NCI-H1694 (cell line): ENCODE measurements at places on chromosomes 6 and 20.

DNA sequence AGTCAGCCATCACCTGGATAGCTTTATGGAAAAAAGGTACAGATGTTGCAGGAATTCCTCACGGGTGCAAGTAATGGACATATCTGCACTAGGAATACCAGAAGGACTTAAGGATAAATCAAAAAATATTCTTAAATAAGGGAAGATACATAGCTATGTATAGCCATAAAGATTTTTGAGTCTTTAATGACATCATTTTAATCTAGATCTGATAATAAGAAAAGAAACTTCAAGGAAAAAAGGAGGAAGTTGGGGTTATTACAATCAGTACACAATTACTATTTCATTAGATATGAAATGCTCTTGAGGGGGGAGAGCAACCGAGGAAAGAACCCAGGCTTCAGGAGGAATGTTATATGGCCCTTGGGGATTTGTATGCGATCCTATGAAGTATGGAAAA, 110.2 kb downstream of the FOXC1 start:
- DNase-seq, result no peak

DNA sequence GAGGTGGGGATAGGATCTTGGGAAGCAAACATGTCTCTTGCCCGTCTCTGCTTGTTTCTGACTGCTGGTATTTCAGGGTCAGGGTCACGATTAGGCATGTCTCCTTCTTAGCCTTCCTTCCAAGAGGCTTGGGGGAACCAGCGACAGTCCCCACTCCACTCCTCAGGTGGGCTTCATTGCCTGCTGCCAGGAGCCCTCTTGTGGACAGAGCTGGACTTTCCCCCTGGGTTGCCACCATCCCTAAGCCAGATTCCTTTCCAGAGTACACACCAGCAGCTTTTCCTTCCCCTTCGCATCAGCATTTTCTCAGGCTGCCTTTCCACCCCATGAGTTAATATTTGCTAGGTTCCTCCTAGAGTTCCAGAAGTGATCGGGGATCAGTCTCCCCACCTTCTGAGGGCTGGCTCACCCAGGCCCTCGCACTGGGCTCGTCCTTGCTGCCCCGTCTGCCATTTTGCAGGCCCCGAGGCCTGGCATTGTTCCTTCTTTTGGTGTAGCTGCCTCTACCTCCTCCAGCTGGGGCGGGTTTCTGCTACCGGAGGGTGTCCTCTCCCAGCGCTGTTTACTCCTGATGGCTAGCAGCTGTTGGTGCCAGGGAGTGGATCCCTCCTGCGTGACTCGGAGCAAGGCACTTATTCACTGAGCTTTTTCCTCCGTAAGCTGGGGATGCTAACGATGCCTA, 8.8 kb upstream of the C20orf144 start:
- peak; percentile 57 for DNase-seq

GRCh38 chr6:143578054-143578453, 66.5 kb upstream of the FUCA2 start:
- DNase-seq, result no peak

DNA sequence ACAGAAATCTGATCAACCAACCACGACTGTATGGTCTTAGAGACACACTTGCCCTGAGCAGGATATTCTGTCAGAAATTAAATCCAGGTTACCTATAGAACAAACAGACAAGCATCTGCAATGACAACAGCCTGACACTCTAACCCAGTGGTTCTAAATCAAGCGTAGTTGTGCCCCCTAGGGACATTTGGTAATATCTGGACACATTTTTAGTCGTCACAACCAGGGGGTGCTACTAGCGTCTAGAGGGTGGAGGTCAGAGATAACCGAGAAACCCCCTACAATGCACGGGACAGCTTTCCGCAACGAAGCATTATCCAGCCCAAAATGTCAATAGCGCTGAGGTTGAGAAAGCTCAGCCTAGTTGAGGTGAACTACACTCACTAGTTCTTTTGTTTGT, 32.3 kb downstream of the ID4 start:
- no peak for DNase-seq

DNA sequence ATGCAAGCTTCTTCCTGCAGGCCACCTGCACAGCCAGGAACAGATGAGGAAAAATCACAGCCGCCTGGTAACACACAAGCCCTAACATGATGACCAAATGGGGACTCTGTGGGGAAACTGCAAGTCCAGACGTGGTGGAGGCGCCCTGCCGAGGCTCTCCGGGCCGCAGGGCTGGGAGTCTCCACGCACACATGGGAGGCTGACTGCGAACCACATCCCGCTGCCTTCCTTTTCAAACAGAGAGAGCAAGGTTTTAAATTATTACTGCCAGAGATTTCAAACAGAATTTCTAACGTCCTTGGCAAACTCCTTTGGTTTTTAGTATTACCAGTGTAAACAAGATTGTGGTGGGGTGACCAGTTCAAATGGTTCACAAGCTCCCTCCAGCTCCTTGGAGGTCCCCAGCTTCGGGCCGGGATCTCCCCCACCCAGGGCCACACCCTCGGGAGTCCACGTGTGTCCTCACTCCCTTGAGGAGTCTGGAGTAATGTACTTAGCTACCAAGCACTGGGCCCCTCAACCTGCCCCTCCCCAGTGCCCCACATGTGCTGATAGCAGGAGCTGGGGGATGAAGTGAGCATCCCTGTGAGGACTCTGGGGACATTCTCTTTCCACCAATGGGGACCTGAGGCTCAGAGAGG, 252.7 kb downstream of the TAF4 start:
- DNase-seq, result no peak

- no peak for DNase-seq
Measured at GRCh38 chr20:17806739-17807441, 107.1 kb downstream of the BANF2 start.

GRCh38 chr6:128731249-128732165, 151.4 kb upstream of the LAMA2 start:
- peak; percentile 38 for DNase-seq

- peak; percentile 57 for DNase-seq
Measured at GRCh38 chr6:41846666-41847237, 48.4 kb downstream of the USP49 start.

DNA sequence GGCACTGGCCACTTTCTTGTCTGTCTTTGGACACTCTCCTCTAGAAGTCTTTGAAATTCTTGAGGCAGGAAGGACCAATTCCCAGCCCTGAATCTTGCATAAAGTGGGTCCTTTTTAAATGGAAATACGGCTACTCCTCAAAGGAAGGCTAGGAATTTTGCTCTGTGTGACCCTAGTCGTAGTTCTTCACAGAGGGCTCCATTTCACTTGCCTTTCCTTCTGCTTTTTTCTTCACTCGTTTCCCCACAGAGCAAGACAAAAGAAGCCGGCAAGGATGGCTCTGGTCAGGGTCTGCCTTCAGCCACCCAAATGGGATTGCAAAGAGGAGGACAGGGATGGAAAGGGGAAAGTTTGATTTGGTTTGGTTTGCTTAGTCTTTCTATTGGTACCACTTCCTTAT, 25.8 kb downstream of the HLA-E start:
- no peak for DNase-seq

DNA sequence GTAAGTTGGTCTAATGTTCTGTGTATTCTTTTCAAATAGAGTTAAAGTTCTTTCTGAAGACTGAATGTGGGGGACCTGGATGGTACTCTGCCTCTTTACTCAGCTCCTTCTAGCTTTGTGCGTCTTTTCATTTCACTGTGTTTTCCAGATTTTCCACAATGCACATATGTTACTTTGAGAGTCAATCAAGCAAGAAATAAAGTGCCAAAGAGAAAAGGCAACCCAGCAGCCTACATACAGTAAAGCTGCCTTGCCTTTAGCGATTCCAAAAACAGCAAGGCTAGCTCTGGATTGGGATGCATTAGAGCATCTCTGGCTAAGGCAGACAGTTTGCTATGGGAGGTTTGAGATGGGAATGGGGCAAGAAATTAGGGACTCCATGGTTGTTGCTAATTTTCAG, 5.3 kb downstream of the C6orf163 start:
- DNase-seq, result no peak

GRCh38 chr6:149234051-149234962, 83.2 kb upstream of the TAB2 start:
- no peak for DNase-seq

- DNase-seq, result no peak
Measured at GRCh38 chr6:154218301-154218700, 138.3 kb downstream of the IPCEF1 start.

DNA sequence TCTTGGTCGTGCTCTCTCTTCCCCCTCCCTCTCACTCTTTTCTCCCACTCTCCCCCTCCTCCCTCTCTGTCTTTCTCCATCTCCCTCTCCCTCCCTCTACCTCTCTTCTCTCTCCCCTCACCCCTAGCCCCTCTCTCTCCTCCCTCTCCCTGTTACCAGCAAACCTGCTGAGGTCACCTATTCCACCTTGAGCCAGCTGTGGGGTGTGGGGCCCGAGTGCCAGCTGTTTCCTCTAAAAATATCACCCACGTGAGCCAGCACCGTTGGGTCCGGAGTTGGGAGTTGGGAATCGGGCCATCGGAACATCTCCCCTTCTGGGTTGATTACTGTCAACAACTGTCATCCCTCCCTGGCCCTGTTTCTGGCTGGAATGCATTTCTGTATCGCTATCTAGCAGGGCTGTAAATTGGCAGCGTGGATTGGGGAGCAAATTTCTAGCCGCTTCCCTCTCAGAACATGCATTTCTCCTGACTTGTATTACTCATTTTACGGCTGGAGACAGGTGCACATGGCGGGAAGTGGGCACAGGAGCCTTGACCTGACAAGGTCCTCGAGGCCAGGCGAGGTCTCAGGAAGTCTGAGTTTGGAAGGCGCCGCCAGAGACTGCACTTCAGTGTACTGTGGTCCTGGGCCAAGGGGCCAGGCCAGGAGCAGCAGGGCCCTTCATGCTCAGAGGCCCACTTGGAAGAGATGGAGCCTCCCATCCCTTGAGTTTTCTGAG, 165.3 kb downstream of the CDH4 start:
- no peak for DNase-seq

DNA sequence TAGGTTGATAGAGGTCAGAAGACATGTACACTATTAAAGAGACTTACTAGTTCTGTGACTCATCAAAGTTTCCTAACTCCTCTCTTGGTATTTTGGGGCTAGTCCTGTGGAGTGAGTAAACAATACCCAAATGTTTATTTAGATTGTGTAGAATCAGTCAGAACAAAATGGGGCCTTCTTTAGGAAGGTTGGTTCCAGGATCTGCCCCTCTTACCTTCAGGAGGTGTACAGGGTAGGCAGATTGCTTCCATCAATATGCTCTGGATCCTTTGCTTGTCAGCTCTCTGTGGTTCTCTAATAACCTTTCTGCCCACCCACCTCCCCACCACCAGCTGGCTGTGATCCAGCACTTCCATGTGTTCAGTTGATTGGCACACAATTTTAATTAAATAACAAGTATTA, 107.0 kb downstream of the POPDC3 start:
- DNase-seq, result no peak

DNA sequence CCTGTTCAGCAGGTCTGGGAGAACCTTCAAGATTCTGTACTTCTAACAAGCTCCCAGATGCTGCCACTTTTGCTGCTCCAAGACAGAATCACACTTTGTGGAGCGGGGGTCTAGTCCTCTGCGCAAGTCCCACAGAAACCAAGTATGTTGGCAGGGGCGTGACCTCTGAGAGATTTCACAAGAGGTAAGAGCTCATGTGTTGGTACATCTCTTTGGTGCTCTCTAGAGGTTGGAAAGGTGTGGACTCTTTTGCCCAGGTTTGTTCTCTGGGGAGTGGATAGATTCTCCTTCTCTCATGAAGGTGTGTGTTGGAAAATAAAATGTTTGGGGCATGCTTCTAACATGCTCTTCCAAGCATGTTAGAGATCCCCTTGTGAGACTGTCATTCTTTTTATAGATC, 340.9 kb upstream of the IRAK1BP1 start:
- no peak for DNase-seq

- no peak for DNase-seq
Measured at GRCh38 chr6:40536442-40536841, 50.7 kb downstream of the LRFN2 start.

DNA sequence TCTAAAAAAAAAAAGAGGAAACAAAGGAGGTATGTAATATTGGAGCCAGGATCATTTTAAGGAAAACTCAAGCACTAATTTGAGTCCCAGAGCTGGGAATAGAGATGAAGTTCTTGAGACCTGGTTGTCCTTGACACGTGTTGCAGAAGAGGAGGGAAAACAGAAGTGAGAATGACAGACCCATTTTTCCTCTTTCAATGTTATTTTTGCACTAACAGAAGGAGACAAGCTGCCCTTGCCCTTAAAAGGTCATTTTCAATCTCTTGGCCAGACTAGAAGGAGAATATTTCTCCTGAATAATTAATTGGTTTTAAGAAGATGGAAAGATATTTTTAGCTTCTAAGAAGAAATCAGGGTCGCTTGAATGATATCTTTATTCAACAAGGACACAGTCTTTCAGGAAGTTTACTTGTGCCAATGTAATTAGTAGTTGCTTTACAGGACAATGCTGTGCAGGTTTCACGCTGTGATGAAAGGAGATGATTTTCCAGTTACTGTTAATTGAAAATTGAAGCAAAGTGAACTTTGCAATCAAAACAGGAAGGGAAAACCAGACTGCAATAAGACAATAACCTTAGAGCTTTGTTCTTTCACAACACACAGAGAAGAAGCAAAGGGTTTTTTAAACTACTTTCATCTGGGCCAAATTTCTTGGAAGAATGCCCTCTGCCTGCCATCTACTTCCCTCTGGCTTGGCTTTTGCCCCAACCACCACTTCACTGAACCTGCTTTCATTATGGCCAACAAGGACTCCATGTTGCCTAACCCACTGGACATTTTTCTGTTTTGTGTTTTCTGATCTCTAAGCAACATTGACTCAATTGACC, 107.8 kb upstream of the SHLD1 start:
- no peak for DNase-seq

- DNase-seq, result no peak
Measured at GRCh38 chr6:132132422-132132821, 181.2 kb upstream of the CCN2 start.

DNA sequence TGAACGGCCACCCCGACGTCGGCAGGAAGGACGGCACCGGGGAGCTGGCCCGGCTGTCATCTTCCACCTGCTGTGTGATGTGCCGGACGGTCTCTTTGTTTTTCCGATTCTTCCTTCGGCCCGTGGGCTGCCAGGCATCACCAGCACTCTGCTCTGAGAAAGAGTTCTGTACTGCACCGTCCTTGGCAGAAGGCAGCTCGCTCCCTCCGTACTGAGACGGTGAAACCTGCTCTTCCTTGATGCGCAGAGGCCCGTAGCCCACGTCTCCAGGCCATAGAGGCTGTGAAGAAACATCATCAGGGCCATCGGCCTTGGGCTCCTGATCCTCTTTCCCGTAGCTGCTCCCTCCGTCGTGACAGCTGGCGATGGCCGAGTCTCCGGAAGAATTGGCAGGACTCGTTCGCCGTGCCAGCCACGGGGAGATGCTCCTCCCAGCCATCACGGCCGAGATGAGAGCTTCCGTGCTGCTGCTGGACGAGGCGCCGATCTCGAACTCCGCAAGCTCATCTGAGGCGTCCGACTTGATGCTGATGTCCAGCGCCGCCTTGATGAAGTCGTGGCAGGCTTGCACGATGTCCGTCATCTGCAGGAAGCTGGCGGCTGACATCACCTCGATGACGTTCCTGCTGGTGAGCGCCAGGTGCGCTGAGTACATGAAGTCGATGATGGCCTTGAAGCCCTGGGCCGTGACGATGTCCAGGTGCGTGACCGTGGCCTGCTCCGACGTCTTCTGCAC, 41.1 kb downstream of the ZBTB46 start:
- DNase-seq, result no peak
